ENCODE measurements at places on chromosomes 16 and 17. TPM values are rescaled to one million over a fixed set of nuclear protein-coding genes. Genes with fewer than 3 reads are reported as not detected.

The GGT6 gene
- under 0.01 TPM for total RNA-seq

The FBXW10 gene
- not detected for total RNA-seq

The ZNF469 gene
- total RNA-seq: 0.82 TPM

The EVI2B gene
- 0.16 TPM for total RNA-seq

The DNAH9 gene
- total RNA-seq: not detected

The NME1 gene
- 131 TPM for total RNA-seq

The CXCL16 gene
- 1.3 TPM for total RNA-seq

The CTRB2 gene
- not detected for total RNA-seq

The TMEM114 gene
- not detected for total RNA-seq

The TPSAB1 gene
- total RNA-seq: not detected

The CCDC102A gene
- total RNA-seq: 20.0 TPM

The NCOR1 gene
- 189 TPM for total RNA-seq

The DPEP2NB gene
- total RNA-seq: not detected

The TSNAXIP1 gene
- total RNA-seq: 0.81 TPM

The ACSM2A gene
- total RNA-seq: 0.16 TPM

The MFAP4 gene
- not detected for total RNA-seq

The RSKR gene
- 3.7 TPM for total RNA-seq

The TANC2 gene
- total RNA-seq: 9.7 TPM

The PRSS53 gene
- 0.81 TPM for total RNA-seq

The IL34 gene
- total RNA-seq: 14.3 TPM

The ASPHD1 gene
- total RNA-seq: 0.63 TPM

The SGCA gene
- total RNA-seq: not detected

The DPEP3 gene
- total RNA-seq: not detected

The CLEC3A gene
- total RNA-seq: not detected

The CCDC92B gene
- not detected for total RNA-seq

The HS3ST3A1 gene
- not detected for total RNA-seq

The SMPD3 gene
- 0.25 TPM for total RNA-seq

The CDK5R1 gene
- 0.97 TPM for total RNA-seq

The USP43 gene
- total RNA-seq: not detected

The KIF19 gene
- total RNA-seq: 11.3 TPM

The SLC7A5 gene
- total RNA-seq: 15.9 TPM

The SMCR8 gene
- 24.4 TPM for total RNA-seq

The CSH1 gene
- total RNA-seq: not detected

The KRTAP1-5 gene
- total RNA-seq: not detected

The NPIPB6 gene
- not detected for total RNA-seq

The KRT13 gene
- total RNA-seq: not detected

The AGRP gene
- total RNA-seq: not detected

The TBC1D3E gene
- total RNA-seq: not detected

The KRTAP4-1 gene
- not detected for total RNA-seq

The HOXB7 gene
- 6.9 TPM for total RNA-seq

The OR1A1 gene
- total RNA-seq: not detected

The PSMB10 gene
- total RNA-seq: 61.3 TPM

The ZNF624 gene
- 3.4 TPM for total RNA-seq

The FSCN2 gene
- 1.1 TPM for total RNA-seq

The APRT gene
- 89.9 TPM for total RNA-seq

The CHD9NB gene
- 0.97 TPM for total RNA-seq

The WNK4 gene
- total RNA-seq: 13.0 TPM

The MYH2 gene
- not detected for total RNA-seq

The PRKAR1A gene
- 204 TPM for total RNA-seq

The SPATA22 gene
- not detected for total RNA-seq

The TNS4 gene
- not detected for total RNA-seq
